Stimulated activated CD4-positive, alpha-beta T cell treated with anti-CD3 and anti-CD28 coated beads, TNF-alpha, amount 100 ng/mL, for 4 hours (primary cell): ENCODE measurements at places on chromosomes 4 and X.

DNA sequence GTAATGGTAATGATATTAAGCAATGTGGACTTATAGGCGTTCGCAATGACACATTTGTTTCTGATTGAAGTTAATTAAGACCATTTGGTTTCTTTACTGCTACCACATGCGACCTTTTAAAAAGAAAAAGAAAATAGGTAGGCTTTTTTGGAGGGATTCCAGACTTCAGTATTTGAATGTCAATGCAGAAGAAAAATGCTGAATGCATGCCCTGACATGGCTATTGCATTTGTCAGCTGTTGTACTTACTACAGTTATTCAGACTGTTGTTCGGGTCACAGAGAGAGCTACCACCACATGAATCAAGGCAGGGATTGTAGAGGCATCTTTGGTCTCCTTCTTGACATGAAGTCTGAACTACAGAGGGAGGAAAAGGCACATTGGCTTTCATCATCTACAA is 163.7 kb downstream of the CORIN start:
- no peak for DNase-seq

DNA sequence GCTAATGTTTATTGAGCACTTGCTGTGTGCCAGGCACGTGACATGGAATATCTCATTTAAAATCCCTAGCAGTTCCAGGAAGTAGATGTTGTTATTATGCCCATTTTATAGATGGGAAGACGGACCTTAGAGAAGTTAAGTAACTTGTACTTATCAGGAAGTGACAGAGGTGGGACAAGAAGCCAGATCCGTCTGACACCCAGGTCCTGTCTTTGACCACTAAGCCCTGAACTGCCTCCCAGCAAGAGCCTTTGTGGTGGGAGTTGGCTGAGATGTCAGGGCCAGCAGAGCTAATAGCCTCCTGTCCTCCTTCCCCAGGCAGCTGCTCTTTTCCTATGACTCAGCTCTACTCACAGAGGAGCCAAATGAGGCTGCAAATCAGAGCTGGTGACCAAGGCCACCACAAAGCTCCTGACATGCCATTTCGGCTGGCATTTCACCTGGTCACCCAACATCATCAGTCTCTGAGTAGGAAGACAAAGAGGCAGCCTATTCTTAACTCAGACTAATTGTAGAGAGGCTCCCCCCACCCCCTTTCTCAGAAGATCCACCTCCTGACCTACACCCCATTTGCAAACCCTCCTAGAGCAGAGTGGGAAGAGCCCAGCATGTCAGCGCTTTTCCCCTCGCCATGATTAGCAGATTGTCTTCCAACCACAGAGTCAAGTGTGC is 175.1 kb upstream of the KIT start:
- DNase-seq: no peak

- DNase-seq: no peak
Measured at GRCh38 chrX:134137341-134137740, 99.6 kb upstream of the CCDC160 start.

- no peak for DNase-seq
Measured at GRCh38 chrX:154294791-154295574, at the start of gene TEX28. TSS of gene TEX28 (minus strand) at chrX:154295124. CDS start at chrX:154292117, 3,007 bp downstream.

- no peak for DNase-seq
Measured at GRCh38 chrX:12405306-12405705, 267.0 kb downstream of the FRMPD4 start.

- DNase-seq: no peak
Measured at GRCh38 chrX:22095286-22095685, 63.2 kb downstream of the PHEX start.

DNA sequence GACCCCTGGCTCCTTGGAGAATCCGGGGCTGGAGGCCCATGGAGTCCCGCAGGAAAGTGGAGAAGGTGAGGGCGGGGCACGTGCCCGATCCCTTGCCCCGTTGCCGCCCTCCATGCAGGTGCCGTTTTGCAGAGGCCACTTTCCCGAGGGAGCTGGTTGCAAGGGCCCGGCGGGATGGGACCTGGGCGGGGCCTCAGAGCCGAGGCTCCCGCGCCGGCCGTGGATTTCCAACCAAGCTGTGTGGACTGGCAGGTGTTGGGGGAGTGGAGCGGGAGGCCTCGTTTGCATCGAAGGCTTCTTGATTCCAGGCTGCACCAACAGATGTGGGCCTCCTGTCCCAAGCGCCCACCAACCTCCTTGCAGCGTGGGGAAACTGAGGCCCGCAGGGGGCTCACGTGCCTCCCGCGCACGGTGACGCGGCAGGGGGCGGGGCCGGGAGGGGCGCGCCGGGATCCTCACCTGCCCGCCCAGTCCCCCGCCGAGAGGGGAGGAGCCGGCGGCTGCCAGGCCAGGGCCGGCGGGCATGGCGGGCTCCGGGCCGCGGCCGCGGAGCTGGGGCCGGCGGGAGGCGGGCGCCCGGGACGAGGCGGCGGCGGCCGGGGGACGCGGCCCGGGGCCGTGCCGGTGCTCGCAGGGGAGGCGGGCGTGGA is 24.9 kb downstream of the SH3BP2 start:
- DNase-seq: no peak

DNA sequence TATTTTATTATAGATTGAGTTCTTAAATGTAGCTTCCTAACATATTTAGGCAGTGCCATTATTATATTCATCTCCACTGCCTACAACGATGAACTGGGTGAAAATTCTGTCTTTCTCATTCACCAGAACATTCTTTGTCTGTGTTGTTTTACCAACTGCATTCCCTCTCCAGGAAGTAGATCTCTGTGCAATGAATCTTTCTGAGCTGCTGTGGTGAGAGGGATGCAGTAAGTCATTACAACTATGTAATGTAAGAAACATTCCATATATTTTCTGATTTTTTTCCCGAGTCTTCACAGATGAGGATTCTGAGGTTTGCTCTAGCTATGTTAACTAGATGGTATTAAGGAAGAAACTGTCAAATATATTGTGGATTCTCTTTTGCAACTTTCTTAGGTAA is 811.9 kb upstream of the PCDH7 start:
- no peak for DNase-seq

- no peak for DNase-seq
Measured at GRCh38 chr4:158837527-158838141, 68.8 kb downstream of the FNIP2 start.

- no peak for DNase-seq
Measured at GRCh38 chrX:17931855-17932254, 70.8 kb upstream of the RAI2 start.

DNA sequence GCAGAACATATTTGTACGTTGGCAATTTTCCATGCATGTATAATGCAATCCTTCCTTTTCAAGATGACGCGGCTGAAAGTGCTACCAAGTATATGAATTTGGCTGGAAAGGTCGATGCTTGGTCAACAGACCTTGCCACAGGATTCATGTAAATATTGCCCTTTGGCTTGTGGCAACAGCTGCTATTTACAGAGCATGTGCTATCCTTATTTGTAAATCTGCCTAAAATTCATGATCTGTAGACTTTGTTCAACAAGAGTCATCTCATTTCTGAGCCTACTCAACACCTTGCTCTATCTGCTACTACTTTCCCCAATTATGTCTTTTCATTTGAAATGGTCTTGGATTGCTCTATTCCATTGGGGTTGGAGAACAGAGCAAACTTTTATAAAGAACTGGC is 1.9 kb upstream of the SMARCA1 start:
- DNase-seq: no peak

DNA sequence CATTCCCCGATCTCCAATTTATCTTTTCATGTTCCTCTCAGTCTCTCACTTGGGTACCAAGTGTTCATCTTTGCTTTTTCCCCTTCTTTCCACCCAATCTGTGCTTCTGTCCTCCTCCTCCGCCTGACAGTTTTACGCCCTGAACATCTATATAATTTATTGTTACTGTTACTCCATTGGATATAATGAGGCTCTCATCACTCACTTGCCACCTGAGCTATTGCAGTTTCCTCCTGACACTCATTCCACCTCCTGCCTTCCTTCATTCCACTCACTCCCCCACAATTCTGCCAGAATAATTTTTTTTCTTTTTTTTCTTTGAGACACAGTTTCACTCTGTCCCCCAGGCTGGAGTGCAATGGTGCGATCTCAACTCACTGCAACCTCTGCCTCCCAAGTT is 77.6 kb upstream of the SORBS2 start:
- no peak for DNase-seq

DNA sequence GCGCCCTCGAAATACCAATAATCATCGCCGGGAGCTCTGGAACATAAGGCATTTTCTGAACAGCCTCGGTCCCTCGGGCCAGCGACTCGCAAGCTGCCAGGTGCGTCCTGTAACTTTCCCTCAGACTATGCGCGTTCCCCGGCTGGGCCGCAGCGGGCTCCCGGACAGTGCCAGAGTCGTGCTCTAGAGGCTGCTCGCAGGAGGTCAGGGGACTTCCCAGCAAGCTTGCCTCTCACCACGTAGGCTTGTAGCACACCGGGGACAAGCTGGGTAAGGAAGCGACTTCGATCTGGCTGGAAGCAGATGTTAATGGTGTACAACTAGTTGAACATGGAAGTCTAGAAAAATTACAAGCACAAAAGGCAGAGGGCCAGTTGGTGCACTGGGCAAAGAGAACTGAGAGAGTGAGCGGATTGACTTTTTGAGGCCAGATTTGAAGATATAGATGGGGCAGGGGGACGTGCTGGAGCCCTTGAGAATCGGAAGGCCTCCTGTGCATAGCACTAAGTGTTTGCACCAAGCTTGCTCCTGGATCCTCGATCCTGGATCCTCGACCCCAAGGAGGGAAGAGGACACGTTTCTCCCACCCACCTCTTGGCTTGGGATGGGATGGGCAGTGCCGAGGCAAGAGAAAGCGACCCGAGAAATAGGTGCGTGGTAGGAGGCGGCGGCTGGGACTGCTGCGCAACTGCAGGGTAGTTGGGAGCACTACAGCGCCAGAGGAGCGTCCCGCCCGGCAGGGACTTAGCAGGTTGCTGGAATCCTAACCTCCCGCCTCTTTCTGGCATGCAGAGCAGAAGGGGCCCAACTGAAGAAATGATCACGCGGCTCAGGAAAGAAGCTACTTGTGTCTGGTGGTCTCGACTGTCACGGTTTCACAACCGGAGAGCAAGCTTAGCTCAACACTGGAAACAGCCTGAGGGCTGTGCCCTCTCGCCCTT is 19.9 kb upstream of the ZIC3 start:
- no peak for DNase-seq

DNA sequence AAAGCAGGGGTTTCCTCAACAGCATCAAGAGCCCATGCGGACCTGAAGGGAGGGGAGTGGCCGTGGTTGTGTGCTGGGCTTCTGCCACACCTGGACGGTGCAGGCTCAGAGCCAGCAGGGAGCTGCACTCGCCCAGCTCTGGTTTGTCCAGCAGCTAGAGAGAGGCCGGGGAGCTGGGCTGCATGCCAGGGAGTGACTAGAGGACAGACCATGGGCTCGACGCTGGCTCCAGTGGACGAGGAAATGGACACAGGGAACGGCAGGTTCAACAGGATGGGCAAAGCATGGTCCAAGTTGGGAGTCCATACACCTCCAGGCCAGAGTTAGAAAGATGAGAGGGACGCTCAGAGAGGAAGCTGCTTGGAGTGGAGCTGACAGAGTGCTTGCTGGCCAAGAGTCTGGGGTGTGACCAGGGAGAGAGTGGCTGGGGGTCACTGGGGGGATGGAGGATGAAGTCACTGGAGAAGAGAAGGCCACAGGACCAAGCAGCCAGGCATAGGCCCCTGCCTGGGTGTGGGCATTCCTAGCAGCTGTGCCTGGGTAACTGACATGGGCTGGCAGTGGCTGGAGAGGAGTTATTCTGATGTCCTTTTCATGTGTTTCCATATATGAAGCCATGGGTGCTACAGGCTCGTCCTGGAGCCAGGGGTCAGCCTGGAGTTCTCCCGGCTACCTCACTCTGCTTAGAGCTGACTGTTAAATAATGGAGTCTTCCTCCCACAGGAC is 42.8 kb downstream of the HTT-AS start:
- no peak for DNase-seq

GRCh38 chrX:39175418-39176057 is 374.3 kb downstream of the MID1IP1 start:
- DNase-seq: no peak

- no peak for DNase-seq
Measured at GRCh38 chr4:140645614-140646412, 77.1 kb upstream of the UCP1 start.

GRCh38 chr4:157312702-157313101 is 92.2 kb downstream of the GRIA2 start:
- DNase-seq: no peak

DNA sequence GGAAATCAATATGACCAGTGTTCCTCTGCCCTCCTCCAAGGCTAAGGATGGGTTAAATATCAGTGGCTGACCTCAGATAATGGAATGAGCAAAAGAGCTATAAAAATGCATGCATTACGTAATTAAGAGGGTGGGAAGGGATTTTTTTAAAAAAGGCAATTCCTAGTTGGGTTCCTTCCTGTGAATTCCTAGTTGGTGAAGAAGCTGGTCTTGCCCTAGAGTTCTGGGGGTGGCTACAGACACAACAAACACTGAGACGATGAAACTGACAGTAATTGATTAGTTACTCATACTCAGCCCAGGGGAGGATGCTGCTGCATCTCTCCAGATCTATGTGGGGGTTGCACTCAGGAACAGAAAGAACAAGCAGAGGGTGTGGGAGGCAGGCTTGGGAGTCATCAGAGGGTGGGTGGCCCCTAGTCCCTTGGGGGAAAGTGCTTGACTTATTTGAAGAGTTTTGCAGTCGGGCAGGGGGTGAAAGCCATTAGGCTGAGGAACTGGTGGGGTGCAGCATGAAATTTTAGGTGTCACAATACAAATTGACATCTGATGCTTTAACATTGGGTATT is 662.0 kb upstream of the FRG1 start:
- no peak for DNase-seq

GRCh38 chr4:168109527-168109926 is 17.2 kb downstream of the ANXA10 start:
- no peak for DNase-seq

DNA sequence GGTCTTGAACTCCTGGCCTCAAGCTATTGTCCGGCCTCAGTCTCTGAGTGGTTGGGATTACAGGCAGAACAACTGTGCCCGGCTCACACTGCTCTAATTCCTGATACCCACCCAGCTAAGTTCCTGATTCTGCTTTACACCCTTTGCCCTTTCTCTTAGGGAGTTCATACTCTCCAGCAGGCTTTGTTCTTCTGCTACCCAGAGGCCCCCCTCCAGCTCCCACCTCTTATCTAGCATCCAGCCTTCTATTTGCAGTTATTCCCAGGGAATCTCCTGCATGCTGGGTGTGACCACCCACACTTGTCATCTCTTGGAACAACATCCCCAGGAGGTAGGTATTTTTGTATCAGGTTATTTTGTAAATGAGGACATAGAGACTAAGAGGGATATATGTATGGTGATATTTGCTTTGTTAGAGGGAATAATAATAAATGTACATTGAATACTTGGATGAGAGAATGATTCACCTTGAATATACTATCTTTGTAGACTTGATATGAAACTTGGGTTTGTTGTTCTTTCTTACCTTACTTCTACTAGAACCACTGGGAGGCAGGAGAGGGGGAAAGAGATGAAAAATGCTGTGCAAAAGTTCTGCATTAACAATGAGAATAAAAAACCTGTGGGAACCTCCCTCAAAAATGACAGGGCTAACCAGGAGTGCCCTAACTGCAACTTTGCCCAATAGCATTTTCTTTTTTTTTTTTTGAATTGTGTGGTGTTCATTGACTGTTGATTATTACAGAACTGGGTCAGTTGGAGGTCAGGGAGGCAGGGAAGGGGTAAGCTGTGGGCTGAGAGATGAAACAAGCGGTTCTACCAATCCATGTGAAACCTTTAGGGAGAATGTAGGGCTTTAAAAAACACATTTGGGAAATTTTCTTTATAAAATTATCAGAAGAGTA is 157.4 kb downstream of the SPRY1 start:
- DNase-seq: no peak

- no peak for DNase-seq
Measured at GRCh38 chr4:127410201-127410600, 222.6 kb upstream of the INTU start.
